ENCODE measurements at places on chromosomes 3 and 15.

DNA sequence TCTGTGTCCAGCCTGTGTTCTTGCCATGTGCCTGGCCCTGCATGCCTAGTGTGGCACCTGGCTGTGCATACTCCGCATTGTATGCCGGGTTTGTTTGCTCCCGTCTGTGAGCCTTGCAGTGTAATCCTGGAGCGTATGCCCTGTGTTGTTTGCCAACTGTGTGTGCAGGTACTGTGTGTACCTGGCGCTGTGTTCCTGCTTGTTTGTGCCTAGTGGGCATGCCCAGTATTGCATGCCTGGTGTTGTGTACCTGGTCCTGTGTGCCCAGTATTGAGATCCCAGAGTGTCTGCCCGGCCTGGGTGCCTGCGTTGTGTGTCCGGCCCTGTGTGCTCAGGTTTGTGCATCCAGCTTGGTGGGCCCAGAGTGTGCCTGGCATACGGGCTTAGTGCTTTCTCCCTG is 54.5 kb upstream of the CHRNA7 start:
- DNase-seq, result peak; percentile 6

GRCh38 chr3:72889310-72890165 is 1.7 kb downstream of the GXYLT2 start:
- DNase-seq, result peak; percentile 64

- DNase-seq, result no peak
Measured at GRCh38 chr3:32865383-32865782, 47.6 kb downstream of the TRIM71 start.

GRCh38 chr3:156547637-156548036 is 7.3 kb downstream of the SSR3 start:
- no peak for DNase-seq

GRCh38 chr15:72599855-72600464 is 54.5 kb upstream of the GOLGA6B start:
- DNase-seq, result peak; percentile 29

GRCh38 chr3:101695779-101696372 is 9.4 kb upstream of the RPL24 start:
- no peak for DNase-seq

DNA sequence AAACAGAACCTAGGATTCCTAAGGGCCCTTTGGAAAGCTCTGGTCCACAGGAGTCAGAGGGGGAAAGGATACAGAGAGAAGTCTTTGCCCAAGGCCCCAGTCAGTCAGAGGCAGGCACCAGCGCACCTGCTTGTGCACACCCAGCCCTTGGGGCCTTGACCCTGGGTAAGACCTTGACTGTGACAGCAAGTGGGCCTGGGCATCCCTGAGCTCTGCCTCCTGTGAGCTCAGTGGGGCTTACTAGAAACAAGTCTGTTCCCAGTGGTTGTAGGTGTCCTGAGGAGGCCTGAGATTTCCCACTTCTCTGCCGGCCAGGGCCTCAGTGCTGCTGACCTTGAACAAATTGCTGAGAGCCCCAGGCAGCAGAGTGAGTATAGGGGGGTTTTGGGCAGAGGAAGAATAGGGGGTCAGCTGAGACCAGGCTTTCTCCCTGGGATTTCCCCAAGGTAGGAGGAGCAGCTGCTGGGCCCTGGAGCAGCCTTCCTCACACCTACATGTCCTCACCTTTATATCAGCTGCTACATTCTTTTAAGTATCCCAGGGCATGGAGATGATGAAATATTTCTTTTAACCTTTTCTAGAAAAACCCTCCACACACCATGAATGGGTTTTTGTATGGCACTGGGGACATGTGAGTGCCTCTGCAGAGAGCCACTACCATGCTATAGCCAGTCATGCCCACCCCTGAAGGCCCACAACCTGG is 9.7 kb upstream of the DAG1 start:
- no peak for DNase-seq
